ENCODE measurements at places on chromosomes 6 and 20.

GRCh38 chr6:127879685-127880084, 21.2 kb downstream of the THEMIS start:
- peak; percentile 26 for DNase-seq

GRCh38 chr6:11368760-11369159, 136.3 kb upstream of the NEDD9 start:
- no peak for DNase-seq

- DNase-seq = no peak
These were observed 235.5 kb downstream of the PREX1 start for GRCh38 chr20:48592107-48592940.

- DNase-seq = no peak
These were observed 17.9 kb downstream of the REPS1 start for GRCh38 chr6:138970159-138970558.

DNA sequence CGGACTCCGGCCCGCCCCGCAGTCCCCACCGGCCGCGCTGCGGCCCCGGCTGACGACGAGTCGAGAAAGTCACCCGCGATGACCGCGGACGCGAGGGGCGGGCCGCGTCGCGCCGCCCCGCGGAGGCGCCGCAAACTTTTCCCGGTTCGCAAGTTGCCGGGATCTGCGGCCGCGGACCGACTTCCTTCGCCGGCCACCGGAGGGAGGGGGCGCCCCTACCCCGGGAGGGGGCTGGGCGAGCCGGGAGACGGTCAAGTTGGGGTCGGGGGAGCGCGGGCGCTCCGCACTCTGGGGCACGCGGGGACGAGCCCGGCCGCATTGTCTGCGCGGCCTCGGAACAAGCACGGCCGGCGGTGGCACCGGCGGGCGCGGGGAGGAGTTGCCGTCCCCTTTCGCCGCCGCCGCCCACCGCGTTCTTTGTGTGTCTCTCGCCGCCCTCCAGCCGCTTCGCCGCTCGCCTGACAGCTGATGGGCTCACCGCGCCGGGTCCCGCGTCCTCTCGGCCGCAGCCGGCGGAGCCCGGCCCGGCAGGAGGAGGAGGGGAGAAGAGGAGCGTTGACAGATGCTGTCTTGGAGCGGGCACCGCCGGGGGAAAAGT, 131.6 kb downstream of the OGFRL1 start:
- no peak for DNase-seq

GRCh38 chr6:99427988-99428387, 2.9 kb upstream of the PNISR start:
- no peak for DNase-seq

DNA sequence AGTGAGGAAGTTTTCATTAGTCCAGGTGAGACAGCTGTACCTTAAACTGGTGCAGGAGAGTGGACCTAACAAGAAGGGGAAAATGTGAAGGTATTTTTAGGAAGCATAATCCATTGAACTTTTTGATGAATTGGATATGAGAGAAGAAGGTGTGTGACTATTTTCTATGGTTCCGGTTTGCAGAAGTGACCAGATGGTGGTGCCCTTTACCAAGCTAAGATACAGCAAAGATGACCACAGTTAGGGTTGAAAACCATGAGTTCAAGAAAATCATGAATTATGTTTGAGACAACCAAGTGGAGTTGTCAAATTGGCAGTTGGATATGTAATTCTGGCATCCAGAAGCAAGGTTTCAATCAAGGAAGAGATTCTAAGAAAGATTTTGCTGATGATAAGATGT, 61.9 kb upstream of the NRSN1 start:
- no peak for DNase-seq

DNA sequence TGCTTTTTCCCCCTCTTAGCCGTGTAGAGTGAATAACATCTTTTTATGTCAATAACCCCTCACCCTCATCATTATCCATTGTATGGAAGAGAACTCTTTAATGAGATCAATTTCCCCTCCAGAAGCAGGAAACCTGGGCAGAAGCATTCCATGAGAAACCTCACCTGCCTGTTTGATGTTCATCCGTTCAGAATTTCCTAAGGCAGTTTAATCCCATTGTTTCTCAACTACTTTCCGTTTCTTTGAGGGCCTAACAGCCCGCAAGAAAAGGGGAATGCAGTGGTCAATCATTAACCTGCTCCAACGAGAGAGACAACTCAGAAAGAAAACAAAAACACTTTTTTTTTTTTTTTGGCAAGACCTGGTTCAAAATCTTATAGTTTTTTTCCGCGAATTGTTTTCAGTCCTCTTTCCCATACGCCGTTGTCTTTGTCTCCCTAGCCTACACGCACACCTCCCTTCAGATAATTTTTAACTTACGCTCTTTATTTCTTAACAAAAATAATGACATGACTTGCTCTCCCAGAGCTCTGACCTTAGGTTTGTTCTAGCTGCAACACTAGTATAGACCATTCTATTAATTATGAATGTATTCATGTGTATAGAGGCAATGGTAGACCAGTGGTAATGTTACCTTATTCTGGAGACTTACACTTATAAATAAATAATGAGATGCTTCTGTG, 25.6 kb upstream of the ID4 start:
- no peak for DNase-seq

GRCh38 chr20:2342243-2342642, 38.5 kb upstream of the TGM6 start:
- no peak for DNase-seq

- no peak for DNase-seq
These were observed 128.9 kb downstream of the FOXC1 start for GRCh38 chr6:1738558-1739081.
